T-cell (primary cell): ENCODE measurements at places on chromosomes 16 and 17.

- DNase-seq, result no peak
These were observed 27.2 kb downstream of the HEATR9 start for GRCh38 chr17:35841505-35841904.

- no peak for DNase-seq
These were observed 22.6 kb downstream of the LRRC36 start for GRCh38 chr16:67349172-67349571.

DNA sequence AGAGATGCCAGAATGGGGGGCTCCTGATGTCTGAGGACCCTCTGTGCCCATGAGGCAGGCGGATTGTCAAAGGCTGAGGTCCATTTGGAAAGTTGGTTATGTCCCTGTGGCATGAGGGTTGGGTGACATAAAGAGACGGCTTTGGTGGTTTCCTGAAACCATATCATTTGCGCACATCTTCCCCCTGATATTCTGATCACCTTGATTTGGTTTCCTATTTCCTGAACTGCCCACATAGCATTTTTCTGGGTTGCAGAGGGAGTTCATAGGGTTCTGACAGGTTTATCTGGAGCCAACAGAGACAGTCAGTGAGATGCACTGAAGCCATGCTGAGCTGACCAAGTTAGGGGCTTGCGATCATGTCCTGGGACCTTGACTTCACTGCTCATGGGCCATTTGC is 15.7 kb upstream of the RNF222 start:
- no peak for DNase-seq

DNA sequence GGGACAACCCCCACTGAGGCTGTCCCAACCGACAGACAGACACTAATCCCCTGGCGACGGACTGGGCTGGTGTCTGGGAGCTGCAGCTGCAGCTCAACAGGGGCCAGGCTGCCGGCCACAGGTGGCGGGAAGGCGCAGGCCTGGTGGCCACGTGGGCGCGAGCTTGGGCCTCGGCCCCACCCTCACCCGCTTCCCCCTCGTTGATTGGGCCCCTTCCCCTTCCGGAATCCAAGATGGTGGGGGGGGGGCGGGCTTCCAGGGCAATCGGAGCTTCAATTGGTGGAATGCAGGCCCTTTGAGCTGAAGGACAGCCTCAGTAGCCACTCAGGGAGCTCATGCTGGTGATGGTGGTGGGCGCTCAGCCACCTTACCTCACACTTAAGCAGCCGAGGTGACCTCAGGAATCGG is 8.7 kb upstream of the TBX4 start:
- no peak for DNase-seq

- peak; percentile 5 for DNase-seq
These were observed 37.6 kb upstream of the PIRT start for GRCh38 chr17:10875430-10875851.

- DNase-seq, result no peak
These were observed 142.9 kb upstream of the MYOCD start for GRCh38 chr17:12522743-12523183.

DNA sequence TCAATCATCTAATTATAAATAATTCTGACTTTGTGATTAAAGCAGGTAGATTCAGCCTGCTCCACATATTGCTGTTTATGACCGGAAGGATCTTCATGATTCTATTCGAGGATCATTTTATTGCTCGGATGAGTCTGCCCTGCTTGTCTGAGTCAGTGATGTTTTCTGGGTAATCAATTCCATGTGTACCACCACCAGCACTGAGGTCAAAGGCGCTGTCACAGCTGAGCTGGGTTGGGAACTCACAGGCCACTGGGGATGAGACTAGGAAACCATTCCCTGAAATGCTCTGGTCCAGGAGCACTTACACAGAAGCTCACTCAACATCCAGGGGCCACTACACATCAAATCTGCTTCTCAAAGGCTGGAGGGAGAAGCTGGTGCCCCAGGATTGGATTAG is 30.4 kb upstream of the ERN1 start:
- no peak for DNase-seq

DNA sequence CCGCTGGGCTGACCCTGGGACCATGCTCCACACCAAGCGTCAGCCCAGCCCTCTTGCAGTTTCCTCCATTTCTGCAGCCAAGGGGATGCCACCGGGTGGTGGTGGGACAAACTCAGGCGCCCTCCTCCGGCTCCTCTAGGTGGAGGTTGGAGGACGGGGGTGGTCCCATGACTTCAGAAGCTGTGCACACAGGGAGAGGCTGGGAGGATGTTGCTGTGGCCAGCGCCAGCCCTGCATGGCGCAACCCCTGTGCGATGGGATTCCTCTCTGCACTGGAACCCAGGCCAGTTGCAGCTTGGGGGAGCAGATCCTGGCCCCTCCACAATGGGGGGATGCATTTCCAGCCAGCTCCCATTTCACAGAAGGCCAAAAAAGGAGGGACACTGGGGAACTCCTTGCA is 246.5 kb downstream of the C16orf95 start:
- DNase-seq, result no peak

GRCh38 chr17:21286066-21286770 is 1.7 kb downstream of the MAP2K3 start:
- DNase-seq, result no peak

DNA sequence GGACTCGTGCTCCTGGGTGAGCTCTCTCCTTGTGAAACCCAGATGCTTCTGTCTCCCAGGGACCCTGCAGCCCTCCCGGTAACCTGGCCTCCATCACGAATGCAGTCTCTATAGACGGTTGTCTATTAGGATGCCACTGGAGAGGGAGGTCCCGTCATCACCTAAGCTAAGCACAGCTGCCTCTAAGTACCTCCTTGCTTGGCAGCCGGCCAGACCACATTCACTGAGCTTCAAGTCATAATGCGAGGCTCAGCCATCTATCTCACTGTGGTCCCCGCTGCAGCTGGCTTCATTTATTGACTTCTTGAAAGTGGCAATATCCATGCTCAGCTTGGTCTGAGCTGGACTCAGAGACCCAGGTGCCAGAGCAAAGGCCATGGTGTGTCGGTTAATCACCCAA is 74.5 kb upstream of the HSBP1 start:
- no peak for DNase-seq

DNA sequence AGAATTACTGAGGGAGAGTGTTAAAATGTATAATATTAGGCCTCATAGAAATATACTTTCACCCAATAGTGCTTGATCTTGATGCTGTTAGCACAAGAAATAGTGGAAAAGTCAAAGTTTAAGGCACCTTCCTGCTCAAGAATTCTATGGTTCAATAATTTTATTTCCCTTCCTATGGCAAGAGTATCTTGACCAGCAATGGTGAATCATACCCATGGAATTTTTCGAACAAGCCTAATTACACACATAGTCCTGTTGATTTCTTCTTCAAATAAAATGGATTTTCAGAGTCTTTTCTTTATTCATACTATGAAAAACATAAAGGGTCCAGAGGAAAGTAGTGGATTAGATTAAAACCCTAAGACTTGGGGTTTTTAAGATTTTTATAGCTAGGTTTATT is 810.6 kb downstream of the CDH11 start:
- DNase-seq, result no peak

DNA sequence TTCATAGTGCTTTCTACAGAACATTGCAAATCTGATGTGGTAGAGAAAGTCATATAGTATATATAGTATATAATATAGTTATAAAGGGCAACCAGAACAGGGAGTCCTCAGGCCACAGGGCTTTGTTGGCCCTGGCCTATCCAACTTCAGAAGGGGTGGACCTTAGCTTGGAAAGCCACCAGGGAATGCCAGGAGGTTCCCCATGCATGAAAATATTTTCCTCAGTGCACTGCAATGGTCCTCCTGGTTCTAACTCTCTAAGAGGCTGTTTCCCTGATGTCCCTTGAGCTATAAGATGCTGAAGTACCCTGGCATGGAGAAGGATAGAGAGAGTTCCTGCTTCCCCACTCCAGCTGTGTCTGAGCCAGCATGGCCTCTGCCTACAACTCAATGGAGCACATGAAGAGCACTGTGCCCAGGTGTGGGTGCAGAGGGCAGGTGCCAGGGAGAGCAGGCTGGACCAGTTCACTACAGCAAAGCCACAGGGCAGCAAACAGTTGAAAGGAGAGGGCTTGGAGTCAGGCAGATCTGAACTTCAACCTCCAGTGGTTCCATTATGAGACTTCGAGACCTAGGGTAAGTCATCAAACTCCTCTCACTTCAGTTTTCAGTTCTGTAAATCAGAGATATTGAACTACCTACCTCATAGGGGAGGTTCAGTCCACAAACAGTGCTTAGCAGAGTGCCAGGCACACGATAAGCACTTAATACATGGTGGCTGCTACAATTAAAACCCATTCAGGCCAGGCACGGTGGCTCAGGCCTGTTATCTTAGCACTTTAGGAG is 183.1 kb downstream of the SALL1 start:
- DNase-seq, result no peak

DNA sequence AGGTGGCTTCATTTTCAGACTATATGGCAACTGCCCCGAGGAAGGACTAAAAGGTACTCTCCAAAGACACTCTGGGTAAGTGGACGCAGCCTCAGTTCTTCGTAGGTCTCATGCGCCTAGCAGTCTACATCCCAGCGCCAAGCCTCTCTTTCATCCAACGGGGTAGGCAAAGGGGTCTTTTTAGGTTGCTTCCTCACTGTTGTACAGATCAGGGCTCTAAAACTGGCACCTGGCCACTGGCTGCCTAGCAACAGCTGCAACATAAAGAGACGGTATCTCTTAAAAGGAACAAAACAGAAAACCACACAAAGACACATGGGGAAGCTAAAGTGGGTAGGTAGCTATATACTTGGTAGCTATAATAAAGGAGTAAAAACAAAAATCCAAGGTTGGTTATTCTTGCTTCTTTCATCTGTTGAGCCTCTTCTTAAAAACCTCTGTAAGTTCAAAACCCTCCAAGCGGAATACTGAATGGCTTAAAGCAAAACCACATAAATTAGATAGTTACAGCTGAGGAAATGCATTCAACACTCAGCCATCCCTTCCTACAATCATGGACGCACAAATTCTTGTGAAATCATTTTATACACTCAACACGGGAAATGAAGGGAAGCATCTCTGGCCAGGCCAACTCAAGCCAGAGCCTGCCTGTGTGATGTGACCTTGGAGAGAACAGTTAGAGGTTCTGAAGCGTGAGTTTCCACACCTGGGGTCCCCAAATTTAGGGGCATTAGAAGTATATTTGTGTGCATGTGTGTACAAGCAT is 22.7 kb downstream of the CYTH1 start:
- peak; percentile 89 for DNase-seq

DNA sequence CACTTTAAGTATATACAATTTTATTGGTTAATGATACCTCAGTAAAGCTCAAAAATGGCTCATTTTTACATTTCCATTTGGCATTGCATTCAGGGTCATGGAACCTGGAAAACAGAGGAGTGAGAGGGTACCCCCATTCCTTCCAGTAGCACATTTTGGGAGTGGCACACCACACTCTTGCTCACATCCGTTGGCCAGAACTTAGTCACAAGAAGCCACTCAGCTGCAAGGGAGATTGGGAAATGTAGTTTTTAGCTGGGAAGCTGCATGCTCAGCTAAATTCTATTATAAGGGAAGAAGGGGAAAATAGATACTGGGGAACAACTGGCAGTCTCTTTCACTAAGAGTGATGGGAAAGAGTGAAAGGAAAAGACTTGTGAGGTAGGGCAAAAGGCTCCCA is 102.5 kb upstream of the TMEM97 start:
- no peak for DNase-seq
